ENCODE measurements at places on chromosomes 16 and 17. TPM values are rescaled to one million over a fixed set of nuclear protein-coding genes. Genes with fewer than 3 reads are reported as not detected.

GRCh38 chr16:69318911-69319289, 7.8 kb downstream of the VPS4A start:
- DNase-seq: no peak

- no peak for DNase-seq
Observed at GRCh38 chr17:74024871-74025531, 178.5 kb upstream of the RPL38 start.

- DNase-seq: no peak
Observed at GRCh38 chr17:28598389-28598788, 436 bp downstream of the SPAG5 start.

KRTAP4-5 gene
- not detected for total RNA-seq

DNA sequence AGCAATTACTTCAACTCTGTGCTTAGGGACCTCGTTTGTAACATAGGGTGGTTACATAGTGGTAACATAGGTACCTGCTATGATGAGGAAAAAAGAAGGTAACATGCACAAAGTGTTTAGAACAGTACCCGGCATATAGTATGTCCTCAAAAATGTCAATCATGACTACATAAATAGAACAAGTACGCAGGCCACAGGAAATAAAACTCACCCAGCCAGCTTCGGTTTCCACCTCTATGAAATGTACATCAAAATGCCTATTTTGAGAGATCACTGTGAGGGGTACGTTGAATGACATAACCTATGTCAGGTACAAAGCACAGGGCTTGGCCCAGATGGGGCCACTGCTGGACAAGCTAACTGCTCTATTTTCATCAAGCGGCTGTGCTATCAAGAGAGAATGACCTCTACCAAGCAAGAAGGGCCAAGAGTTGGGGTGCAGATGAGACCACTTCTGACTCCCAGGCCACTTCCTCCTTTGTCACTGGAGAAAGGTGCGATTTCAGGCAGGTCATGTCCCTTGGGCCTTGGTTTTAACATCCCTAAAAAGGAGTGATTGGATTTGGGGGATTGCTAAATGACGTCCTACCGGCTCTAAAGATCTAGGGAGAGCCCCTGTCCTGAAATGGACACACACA, 45.4 kb downstream of the WSB1 start:
- DNase-seq: no peak

DNA sequence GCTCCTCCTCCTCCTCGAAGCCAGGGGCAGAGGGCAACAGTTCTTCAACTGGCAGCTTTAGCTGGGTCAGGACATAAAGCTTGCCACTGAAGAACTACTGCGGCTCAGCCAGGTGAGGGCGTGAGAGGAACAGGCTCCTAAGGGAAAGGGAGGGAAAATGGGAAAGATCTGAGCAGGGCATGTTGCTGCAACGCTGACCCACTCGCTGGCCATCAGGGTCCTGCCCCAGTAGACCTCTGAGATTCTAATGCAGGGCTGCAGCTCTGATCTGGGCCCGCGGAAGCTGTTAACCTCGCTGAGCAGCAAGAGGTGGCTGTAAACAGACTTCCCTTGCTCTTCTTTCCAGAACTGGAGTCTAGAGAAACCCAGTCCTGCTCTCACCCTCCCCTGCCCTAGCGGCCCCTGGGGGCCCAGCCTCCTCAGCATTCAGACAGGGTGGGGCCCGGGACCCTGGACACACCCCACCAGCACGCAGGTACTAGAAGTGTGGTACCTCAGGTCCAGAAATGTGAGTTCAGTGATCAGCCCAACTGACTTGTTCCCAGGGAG, 3.8 kb upstream of the TLCD2 start:
- no peak for DNase-seq

LRRC46 gene
- total RNA-seq: not detected

GRCh38 chr16:102060-102855, 24.2 kb downstream of the MPG start:
- DNase-seq: no peak

DNA sequence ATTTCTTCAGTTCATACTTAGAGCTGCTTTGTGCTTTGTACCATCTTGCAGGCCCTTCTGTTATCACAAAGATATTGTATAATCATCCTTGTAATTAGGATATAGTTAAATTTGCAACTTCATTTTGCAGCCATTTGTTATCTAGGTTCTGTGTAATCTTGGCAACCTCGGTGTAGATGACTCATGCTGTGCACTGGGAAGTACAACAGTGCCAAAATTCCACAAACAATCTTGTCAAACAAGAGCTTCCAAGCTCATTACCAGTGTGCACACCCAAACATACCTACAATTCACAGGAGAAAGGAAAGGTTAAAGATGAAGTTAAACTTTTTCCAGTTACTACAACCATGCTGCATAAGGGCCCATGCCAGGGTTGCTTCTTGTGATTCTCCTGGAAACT, 1231.8 kb downstream of the CDH11 start:
- no peak for DNase-seq

DNA sequence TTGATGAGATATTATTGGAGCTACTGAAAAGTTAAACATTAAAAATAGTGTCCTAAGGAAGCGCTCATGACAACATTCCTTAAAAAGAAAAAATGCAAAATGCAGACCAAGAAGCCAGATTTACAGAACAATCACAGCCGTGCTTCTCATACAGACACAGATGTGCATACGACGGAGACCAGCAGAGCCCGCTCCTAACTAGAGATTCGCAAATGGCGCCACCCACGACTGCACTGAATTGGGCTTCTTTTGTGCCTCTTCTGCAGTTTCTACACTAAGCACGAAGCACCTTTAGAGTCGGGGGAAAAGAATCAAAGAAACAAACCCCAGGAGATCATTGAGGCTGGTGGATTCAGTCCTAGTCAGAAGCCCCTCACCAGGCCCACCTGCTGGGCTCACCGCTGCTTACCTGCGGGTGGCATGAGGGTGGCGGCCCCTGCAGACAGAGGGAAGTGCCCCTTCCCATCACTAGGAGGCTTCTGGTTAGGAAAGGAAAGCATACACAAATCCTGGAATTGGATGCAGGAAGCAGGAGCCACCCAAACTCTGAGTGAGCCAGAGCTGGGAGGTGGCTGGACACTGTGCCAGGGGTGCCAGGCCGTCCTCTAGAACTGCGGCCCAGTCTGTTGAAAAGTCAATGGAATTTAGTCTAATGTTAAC, 64.9 kb upstream of the CHMP6 start:
- no peak for DNase-seq

GRCh38 chr16:77227745-77228144, 28.5 kb downstream of the SYCE1L start:
- no peak for DNase-seq

DNA sequence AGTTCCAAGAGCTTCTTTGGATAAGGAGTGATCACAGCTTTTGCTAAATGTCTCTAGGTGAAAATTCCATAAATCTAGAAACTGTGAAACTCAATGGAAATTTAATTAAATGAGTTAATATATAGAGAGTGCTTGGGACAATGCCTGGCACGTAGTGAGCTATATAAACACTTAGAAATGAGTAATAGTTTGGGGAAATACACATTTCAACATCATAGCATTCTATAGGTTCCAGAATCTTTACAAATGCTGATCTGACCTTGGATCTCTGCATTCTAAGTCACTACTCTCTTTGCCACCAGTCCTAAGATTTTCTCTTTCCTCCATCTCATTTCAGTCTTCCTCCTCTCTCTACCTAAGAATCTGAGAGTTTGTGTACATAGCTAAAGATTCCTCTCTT, 175.6 kb downstream of the SOX9 start:
- DNase-seq: no peak

DNA sequence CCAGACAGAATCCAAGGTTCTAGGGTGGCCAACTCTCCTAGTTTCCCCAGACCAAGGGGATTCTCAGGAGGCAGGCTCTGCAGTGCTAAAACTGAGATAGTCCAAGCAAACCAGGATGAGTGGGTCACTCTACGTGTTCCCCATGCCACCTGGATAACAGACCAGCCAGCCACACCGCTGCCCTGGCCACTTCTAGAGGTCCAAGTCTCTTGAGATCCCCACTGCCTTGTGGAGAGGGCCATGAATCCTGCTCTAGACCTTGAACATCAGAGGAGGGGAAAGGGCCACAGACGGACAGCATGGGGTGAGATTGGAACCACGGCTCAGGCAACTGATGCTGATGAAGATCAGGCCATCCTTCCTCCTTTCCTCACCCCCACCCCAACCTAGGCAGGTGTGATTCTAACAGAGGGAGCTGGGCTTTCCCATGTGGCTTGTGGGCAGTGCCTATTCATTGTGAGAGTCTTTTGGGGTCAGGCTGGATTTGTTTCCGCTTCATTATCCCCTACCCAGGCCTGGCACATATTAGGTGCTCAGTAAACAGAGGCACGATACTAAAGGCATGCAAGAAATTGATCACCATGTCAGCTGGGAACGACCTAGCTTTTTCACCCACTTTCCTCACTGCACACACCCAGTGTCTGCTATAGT, 16.8 kb upstream of the TVP23A start:
- no peak for DNase-seq

DNA sequence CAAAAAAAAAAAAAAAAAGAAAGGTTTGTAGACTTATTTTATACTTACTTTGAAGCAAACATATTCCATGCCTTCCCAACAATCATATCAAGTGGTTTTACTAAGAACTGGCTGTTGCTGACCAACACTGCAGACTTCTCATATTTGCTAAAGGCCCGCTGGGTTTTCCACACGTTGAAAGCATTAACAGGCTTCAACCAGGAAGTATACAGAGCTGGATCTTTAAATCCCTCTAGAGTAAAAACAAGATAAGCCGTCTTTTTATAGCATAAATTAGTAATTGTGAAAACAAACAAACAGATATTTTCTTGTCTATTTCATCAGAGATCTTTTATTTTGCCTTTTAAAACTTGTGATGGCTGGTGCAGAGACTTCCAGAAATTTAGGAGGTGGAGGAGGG, 29.1 kb downstream of the TUBD1 start:
- DNase-seq: no peak

- no peak for DNase-seq
Observed at GRCh38 chr16:86133377-86133776, 234.4 kb downstream of the IRF8 start.

DNA sequence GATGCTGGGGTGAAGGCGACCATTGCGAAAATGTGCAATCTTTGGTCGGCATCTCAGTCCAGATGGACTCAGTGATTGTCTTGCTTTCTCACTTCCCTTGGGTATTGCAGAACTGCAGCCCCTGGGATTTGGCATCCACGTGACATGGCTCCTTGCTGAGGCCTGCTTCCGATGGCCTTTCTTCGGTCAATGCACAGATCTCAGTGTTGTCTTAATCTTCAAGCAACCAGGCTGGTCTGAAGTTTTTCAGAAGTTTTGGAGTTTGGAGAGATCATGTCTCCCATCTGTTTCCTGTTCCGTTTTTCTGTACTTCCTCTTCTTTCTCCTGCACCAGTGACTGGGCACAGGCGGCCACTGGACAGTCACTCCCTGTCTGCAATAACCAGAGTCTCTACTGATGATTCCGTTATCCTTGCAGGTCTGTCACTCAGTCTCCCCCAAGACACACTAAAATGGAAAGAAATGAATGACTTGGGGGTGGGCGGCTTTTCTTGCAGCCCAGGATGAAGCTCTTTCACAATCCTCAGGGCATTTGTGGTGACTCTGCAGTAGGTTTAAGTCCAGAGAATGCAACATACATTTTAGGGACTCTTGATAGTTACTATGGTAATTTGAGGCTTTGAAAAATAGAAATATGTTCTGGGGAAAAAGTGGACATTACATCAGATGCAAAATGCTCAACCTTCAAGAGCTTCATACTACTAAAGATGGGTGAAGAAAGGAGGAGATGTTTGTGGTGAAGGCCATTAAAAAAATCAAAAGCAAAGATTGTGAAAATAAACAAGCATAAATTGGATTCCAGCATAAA, 106.3 kb upstream of the ZFHX3 start:
- DNase-seq: peak; percentile 69

GLIS2 gene
- 1.6 TPM for total RNA-seq

GRCh38 chr17:46822388-46822921, 4.0 kb upstream of the WNT3 start:
- DNase-seq: no peak

DNA sequence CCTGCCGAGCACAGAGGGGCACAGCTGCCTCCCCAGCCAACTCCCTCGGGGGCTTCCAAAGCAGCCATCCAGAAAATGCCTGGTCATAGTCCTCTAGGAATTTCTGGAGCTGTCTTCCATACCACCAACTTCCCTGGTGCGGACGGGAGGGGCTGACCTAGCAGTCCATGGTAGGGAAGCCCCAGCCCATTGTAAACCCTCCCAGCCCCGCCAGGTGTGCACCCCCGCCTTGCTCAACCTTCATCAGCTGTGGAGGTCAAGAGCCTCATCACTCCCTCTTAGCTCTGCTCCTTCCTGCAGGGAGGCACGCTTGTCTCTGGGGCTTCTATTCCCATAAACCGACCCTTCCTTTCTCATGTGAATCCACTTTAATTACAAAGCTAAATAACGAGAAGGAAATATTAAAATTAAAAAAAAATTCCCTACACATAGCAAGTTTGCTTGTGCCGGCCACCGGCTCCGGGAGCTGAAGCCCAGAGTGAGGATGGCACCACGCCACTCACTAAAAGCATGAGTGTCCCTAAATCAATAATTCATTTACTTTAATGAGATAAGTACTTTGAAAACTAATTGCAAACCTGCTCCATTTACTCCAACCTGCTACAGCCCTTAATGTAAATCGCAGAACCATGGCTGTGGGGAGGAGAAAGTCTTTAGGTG, 181.4 kb downstream of the ENGASE start:
- no peak for DNase-seq

DNA sequence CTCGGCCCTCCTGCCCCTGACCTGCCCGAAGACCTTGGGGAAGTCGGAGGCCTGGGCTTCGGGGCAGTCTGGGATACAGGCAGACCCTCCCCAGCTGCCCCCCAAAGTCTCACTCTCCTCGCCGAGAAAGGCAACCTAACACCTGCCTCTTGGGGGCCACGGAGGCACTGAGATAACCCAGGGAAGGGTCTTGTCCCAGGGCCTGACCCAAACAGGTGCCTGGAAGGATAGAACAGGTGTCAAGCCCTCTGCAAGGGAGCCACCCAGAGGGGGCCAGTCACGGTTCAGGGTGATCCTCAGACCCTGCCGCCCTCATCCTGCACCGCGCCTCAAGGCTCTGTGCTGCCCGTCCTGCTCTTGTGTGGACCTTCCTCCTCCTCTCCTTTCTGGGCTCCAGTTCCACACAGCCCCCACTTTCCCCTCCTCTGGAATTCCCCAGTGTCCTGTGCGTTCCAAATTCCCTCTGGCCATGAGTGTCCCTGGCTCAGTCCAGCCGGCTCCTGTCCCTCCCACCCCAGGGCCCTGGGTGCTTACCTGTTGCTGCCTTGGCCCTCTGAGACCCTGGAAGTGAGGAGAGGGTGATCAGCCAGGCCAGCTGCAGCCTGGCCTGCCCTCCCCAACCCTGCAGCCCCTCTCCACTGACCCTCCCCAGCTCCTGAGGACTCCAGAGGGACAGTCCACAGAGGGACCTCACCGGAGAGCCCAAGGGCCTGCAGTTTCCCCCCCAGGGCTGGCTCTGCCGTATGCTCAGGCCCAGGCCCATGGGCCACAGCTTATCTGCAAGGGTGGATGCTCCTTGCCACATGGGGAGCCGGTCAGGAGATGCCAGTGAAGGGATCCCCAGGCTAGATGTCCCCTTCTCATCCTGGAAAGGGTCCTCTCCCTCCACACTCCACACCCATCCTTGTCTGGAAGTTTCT, 3.8 kb downstream of the PRSS27 start:
- no peak for DNase-seq

Data from pulmonary artery endothelial cell (primary cell).